ENCODE measurements at places on chromosomes 11 and 22.

DNA sequence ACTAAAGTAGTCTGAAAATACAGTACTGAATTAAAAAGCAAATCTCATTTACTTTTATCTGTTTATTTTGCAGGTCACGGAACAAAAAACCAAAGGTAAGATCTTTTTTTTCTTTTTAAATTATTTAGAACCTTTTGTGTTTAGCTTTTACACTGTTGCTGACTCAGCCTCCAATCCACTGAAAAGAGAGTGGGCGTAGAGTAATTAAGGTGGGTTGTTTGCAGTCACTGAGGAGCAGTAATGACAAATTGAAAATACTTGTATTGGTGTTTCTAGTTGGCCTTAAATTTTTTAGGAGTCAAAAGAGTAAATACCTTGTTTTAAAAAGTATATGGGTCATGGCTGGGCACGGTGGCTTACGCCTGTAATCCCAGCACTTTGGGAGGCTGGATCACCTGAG lies 73.4 kb downstream of the TNRC6B start:
- no peak for DNase-seq

- DNase-seq: no peak
These were observed 42.6 kb downstream of the DDI1 start for GRCh38 chr11:104078995-104079394.

DNA sequence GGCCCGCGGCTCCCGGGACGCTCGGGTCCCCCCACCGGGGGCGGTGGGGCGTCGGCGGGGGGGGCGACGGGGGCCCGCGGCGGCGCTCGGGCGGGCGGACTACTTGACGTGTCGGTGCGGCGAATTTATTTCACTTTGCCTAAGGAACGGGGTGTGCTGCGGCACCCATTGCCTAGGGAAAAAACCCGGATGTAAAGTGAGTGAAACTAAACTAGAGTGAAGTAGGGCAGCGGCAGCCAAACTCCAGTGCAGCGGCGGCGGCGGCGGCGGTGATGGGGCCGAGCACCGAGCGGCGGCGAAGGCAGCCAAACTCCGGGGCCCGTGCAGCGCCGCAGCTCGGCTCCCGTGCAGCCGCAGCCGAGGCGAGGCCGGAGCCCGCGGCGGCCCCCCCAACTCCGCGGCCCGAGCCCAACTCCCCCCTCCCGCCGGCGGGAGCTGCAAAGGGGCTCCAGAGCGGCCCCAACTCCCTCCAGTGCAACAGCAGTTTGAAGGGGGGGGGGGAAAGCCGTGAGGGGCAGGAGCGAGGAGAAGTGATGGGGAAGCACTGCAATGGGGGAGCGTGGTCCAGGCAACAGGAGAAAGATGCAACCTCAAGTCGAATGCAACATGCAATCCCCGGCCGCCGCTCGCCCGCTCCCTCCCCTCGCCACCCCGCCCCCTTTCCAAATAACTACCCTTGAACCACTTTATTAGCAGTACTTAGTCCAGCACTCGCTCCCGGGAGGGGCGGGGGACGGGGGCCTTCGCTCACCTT lies 647 bp upstream of the PHF21A start:
- DNase-seq: peak; percentile 72

GRCh38 chr11:33540427-33540826 lies 160.2 kb downstream of the C11orf91 start:
- DNase-seq: no peak

DNA sequence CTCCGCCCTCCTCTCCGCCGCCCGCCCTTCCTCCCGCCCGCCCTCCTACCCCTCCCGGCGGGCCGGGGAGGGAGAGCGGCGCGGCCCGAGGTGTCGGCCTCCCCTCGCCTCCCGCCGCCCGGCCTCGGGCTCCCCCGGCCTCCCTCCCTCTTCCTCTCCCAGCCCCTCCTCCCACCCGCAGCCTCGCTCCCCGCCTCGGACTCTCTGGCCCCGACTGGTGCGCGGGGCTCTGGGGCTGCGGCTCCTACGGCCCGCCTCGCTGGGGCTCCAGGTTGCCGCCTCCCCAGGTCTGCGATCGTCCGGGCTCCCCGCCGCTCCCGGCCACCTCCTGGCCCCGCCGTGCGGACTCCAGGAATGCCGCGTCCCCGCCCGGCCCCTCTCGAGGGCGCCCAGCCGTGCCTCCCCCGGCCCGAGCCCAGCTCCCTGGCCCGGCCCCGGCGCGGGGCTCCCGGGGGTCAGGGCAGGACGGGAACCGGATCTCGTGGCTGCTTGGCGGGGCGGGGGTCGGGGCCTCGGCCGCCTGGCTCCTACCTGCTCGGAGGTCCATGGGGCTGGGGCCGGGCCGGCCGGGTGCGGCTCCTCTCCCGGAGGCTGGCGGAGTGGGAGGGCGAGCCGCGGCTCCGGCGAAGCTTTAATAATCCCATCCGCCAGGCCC lies at the start of gene CLCF1:
Gene CLCF1 (minus strand): TSS at position 606 of the 655 bp plus-strand sequence. CDS start 59 bp downstream, at position 547.
- DNase-seq: no peak

DNA sequence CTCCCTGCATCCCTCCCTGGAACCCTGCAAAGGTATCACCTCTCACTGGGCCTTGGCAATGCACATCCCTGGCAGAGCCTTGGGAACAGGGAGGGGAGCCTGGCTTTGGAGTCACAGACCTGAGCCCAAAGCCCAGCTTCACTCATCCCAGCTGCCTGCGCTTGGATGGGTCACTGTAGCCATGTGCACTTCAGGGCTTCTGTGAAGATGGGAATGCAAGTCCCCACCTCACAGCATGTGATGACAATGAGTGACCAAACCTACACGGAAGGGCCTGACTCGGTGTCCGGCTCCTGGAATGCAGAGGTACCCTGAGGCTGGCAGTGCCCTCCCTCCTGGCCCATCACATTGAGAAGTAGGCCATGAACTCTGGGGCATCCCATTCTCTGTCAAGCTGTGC lies 22.8 kb upstream of the BAIAP2L2 start:
- no peak for DNase-seq

GRCh38 chr11:17767301-17767885 lies 32.8 kb downstream of the KCNC1 start:
- DNase-seq: no peak

DNA sequence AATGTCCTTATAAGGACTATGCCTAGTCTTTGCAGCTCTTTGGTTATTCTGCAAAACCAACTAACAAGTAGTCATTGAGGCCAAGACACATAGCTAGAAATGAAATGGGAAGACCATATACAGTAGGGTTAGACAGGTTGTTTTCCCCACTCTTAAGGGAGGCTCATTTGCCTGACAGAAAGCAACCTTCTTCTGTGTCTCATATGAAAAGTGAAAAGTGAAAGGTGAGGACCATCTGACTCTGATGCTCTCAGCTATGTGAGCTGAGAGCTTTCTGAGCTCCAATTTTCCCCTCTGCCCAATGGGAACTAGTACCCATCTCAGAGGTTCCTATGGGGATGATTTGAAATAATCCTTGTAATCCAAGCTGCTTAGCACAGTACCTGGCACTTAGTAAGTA lies 142.0 kb upstream of the BDNF start:
- no peak for DNase-seq

GRCh38 chr11:68843052-68843561 lies 1.4 kb upstream of the CPT1A start:
- no peak for DNase-seq

Measured in RWPE2 (cell line).